ENCODE measurements at places on chromosomes 6 and 20.
A peak's percentile ranks its signal among the peaks of the same experiment; 100 is the strongest.

- DNase-seq: peak; percentile 5
Measured at GRCh38 chr6:64090352-64090751, 454.8 kb downstream of the PHF3 start.

DNA sequence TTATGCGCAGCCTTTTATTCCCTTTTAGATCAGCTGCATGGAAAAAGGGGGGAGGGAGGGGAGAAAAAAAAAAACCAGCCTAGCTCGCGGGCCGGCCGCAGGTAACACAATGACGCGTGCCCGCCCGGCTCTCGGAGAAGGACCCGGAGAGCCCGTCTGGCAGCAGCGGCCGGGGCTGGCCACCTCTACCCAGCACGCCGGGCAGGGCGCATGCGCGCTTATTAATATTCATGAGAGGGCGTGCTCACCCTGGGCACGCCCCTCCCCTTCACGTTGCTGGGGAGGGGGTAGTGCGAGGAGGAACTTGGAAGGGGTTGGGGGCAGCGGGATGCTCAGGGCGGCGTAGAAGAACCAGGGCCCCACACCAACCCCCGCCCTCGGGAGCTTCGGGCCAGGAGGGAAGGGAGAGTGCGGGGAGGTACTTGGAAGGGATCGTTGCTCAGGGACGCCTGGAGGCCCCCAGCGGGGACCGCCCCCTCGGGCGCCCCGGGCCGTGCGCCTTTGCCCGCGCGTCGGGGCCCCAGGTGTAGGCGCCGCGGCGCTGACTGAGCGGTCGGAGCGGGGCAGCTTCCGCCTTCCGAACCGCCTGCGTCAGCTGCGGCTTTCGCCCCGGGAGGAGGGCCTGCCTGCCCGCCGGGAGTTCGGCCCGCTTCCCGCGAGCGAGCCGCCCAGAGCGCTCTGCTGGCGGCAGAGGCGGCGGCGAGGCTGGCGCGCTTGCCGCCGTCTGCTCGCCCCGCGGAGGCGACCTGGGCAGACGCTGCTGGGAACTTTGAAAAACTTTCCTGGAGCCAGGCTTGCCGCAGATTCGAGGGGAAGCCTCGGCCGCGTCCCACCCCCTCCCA, at the start of gene JAG1:
Gene JAG1, minus strand, starts transcription at position 158 of the 842 bp plus-strand sequence. CDS start 469 bp downstream, outside the sequence.
- DNase-seq: peak; percentile 98

GRCh38 chr6:130385064-130385695, 19.4 kb downstream of the TMEM200A start:
- peak; percentile 60 for DNase-seq

- no peak for DNase-seq
Measured at GRCh38 chr20:34547844-34548613, 10.5 kb upstream of the MAP1LC3A start.
